Stimulated activated CD4-positive, alpha-beta T cell treated with anti-CD3 and anti-CD28 coated beads, Interleukin-15, amount 100 ng/mL, for 1 hour (primary cell): ENCODE measurements at places on chromosomes 3 and 15.

- DNase-seq, result no peak
Observed at GRCh38 chr15:85622221-85622831, 172.4 kb downstream of the KLHL25 start.

DNA sequence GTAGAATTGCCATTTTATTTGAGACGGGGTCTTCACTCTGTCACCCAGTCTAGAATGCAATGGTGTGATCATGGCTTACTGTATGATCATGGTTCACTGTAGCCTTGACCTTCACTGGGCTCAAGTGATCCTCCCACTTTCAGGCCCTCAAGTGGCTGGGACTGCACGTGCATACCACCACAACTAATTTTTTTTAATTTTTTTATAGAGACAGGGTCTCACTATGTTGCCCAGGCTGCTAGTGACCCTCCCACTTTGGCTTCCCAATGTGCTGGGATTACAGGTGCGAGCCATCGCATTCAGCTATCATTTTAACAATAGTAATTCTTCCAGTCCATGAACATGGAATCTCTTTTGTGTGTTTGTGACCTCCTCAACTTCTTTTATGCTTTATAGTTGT lies 11.9 kb downstream of the EPM2AIP1 start:
- no peak for DNase-seq

DNA sequence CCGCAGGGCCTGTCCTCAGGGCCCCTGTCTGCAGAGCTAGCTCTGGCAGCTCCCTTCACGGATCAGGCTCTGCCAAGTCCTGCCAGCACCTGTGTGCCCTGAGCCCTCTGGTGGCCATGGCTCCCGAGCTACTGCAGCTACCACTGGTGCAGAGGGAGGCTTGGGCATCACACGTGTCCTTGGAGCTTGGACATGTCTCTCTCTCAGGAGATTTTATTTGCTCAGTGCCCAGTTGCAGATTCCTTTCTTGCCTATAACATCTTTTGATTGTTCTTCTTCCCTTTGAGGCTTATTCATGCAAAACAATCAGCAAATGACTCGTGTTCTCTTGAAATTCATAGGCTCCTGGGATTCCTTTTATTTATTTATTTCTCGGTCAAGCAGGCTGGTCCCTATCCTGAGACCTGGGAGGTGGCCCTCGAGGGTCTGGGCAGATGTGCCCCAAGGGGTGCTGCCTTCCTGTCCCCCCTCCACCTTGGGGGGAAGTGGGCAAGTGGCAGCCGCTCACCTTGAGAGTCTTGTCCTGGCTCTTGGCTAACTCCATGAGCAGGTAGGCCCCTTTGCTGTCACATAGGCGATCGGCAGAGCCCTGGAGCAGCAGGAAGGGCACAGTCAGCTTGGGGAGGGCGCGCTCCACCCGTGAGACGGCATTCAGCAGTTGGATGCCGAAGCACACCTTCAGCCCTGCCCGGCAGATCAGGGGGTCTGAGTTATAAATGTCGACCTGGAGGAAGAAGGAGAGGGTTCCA lies 21.9 kb downstream of the ABTB1 start:
- DNase-seq, result no peak

GRCh38 chr15:89496155-89497098 lies at the start of gene RHCG:
TSS of gene RHCG (minus strand) at chr15:89496583. CDS start at chr15:89496544, 39 bp downstream.
- no peak for DNase-seq

- no peak for DNase-seq
Observed at GRCh38 chr3:12513694-12514446, 29.6 kb downstream of the TSEN2 start.
